ENCODE measurements at places on chromosomes 13 and 19. TPM values are rescaled to one million over a fixed set of nuclear protein-coding genes. Genes with fewer than 3 reads are reported as not detected.
A peak's percentile ranks its signal among the peaks of the same experiment; 100 is the strongest.

The SHD gene
- not detected for total RNA-seq

The IL4I1 gene
- total RNA-seq: 2.3 TPM

The DHX34 gene
- 13.2 TPM for total RNA-seq

The ADAT3 gene
- 6.1 TPM for total RNA-seq

The C19orf81 gene
- not detected for total RNA-seq

The ZNF763 gene
- 0.87 TPM for total RNA-seq

The APBA3 gene
- total RNA-seq: 12.1 TPM

The DUXA gene
- not detected for total RNA-seq

The KLK2 gene
- total RNA-seq: not detected

DNA sequence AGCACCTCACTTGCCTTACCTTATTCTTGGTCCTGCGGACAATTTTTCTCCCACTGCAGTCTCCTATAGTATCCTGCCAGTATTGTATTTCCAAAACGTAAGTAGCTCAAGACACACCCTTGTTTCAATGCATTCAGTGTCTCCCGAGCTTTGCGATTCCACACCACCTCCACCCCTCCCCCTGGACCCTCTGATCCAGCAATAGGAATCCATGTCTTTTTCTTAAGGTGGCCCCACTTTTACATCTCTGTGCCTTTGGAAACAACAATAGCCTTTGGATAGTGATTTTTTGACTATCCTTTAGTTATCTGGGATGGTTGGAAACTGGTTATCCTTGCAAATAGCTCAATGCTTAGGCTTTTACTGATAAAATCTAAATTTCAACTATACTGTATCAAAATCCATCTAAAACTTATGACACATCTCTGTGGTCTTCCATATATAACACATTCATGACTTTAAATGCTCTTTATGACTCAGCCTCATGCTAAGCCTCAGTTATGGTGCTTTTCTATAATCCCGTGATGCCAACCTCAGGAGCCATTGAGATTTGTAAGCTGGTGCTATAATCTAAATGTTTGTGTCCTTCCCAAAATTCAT, 27.1 kb downstream of the FAM216B start:
- no peak for DNase-seq

DNA sequence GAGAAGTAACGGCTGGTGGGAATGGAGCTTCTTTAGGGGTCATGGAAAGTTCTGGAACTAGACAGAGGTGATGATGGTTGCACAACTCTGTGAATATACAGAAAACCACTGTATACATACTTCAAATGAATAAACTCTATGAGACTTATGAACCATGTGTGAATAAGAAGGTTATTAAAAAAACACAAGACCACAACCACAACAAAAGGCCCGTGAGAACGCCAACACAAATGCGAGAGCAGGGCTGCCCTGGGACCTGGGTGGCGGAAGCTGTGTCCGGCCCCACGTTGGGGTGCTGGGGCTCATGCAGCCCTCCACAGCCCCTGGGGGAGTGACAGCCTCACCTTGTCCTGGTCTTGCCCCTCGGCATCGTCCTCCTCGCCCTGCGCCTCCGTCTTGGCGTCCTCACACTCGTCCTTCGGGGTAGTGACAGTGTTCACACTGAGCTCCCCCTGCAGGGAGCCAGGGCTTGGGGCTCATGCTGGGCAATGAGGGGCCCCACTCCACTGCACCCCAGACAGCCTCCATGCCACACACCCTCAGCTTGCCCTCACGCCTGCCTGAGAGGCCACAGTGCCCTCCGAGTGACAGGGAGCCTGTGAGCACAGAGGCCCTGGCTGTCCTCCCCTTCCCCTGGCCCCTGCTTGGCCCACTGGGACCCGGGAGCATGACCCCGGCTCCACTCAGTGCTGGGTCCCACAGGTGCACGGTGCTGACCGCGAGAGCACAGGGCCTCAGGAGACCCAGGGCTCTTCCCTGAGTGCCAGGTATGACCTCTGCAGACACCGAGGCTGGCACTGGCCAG, 16.0 kb downstream of the IZUMO4 start:
- no peak for DNase-seq

DNA sequence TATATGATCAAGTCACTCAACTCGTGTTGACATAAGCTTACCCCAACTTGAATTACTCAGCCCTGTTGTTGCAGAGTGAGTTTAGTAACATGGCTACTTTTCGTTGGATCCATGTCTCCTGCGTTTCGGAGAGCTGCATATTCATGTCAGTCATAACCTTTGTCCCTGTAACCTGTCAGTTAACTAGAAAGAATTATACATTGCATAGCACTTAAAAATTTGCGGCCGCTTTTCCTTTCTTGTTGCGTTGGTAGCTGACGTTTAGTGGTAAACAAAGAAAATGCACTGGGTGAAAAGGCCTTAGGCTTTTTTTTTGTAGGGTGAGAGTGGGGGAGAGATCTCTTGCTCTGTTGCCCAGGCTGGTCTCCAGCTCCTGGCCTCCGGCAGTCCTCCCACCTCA, 14.2 kb downstream of the ZNF507 start:
- no peak for DNase-seq

GRCh38 chr19:32976223-32976805, 4.3 kb downstream of the FAAP24 start:
- no peak for DNase-seq

- DNase-seq: no peak
Measured at GRCh38 chr13:93882086-93882651, 597.3 kb downstream of the DCT start.

DNA sequence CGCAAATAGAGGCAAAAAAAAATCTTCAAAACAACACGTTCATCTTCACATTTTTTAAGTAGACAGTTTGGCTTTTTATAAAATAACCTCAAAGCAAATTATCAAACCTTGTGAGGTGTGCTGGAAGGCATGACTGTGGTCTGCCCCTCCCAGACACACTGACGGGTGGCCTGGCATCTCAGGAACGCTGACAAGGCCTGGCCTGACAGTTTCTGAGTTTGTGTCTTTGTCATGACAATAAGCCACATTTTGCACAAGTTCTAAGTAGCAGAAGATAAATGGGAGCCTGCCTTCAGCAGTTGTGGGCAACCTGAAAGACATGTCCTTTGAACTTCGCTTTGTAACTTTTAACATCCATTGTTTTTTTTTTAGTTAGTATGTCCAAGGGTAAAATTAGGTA, 38.5 kb downstream of the SOX21 start:
- DNase-seq: no peak

DNA sequence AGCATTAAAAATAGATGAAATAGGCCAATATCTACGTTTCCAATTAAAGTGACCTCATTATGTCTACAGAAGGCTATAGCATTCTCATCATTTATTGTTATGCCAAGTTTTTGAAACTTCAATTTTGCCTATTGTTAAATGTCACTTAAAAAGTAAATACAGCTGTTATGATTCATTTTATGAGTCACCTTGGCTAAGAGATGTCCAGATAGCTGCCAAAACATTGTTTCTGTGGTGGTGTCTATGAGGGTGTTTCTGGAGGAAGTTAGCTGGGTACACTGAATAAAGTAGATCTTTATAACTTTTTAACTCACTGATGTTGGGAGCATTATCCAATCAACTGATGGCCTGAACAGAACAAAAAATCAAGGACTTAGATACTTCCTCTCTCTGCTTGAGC, 1209.7 kb upstream of the PCDH9 start:
- DNase-seq: no peak

DNA sequence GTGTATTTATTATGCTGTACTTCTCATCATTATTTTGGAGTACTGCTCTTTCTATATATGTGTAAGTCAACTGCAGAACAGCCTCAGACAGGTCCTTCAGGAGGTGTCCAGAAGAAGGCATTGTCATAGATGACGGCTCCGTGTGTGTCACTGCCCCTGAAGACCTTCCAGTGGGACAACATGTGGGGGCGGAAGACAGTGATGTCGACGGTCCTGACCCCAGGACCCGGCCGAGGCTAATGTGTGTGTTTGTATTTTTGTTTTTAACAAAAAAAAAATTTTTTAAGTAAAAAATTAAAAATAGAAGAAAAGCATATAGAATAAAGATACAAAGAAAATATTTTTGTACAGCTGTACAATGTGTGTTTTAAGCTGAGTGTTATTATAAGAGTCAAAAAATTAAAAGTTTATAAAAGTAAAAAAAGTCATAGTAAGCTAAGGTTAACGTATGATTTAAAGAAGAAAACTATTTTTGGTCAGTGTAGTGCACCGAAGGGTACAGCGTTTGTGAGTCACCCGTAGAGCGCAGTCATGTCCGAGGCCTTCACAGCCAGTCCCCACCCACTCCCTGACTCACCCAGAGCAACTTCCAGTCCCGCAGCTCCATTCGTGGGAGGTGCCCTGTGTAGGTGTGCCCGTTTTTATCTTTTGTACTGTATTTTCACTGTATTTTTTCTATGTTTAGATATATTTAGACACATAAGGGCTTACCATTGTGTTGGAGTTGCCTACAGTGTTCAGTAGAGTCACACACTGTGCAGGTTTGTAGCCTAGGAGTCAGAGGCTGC, 42.2 kb upstream of the SPACA7 start:
- peak; percentile 53 for DNase-seq

- no peak for DNase-seq
Measured at GRCh38 chr13:34637138-34637537, 304.9 kb upstream of the NBEA start.

- no peak for DNase-seq
Measured at GRCh38 chr19:7729211-7729610, 2.7 kb downstream of the CLEC4G start.

DNA sequence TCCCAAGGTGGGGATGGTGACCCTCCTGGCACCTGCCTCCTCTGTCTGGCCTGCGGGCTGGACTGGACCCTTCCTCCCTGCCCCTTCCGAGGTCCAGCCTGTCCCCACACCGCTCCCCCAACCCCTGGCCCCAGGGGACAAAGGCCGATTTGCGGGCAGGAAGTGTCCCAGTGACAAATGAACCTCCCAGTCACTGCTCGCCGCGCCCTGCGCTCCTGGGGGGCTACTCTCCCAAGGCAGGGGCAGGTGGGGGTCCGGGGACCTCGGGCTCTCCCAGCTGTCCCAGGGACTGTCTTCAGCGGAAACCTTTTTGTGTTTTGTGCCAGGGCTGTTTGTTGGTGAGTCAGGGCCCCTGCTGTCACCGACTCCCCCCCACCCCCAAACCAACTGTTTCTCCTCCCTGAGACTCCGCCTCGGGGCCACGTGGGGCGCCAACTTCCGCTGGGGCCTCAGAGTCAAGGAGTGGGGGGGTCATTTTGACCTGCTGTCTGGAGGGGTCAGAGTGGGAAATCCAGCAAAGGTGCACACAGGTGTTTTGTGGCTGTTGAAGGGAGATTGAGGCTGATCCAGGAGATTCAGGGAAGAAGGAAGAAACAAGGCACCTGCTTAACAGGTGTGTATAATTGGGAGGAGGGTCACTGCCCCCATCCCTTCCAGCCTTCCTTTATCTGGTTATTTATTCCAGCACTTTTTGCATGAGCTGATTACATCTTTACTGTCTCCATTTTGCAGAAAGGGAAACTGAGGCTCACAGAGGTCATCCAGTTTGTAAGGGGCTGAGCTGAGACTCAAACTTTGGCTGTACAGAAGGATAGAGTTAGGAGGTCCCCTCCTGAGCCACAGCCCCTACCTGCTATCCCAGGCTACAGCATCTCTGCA, 831 bp downstream of the PGPEP1 start:
- peak; percentile 91 for DNase-seq

- DNase-seq: no peak
Measured at GRCh38 chr19:43353606-43354304, at the start of gene CD177. Gene CD177, plus strand, starts transcription at chr19:43353686. Its CDS starts 29 bp downstream, at chr19:43353715.

- DNase-seq: no peak
Measured at GRCh38 chr19:38661996-38662395, 14.5 kb downstream of the ACTN4 start.

DNA sequence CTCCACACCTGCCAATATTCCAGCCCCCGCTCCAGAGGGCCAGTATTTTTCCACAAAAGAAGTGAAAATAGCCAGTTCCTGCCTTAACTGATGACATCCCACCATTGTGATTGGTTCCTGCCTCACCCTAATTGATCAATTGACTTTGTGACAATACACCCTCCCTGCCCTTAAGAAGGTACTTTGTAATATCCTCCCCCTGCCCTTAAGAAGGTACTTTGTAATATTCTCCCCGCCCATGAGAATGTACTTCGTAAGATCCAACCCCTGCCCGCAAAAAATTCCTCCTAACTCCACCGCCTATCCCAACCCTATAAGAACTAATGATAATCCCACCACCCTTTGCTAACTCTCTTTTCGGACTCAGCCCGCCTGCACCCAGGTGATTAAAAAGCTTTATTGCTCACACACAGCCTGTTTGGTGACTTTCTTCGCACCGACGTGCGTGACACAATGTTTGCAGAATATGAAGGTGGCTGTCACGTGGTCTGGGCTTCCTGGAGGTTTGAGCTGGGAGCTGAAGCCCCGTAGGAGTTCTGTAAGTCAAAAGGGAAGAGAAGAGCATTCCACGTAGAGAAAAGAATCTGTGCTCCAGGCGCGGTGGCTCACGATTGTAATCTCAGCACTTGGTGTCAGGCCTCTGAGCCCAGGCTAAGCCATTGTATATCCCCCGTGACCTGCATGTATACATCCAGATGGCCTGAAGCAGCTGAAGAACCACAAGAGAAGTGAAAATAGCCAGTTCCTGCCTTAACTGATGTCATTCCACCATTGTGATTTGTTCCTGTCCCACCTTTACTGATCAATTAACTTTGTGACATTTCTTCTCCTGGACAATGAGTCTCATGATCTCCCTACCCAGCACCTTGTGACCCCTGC, 6.2 kb upstream of the FUT3 start:
- no peak for DNase-seq

DNA sequence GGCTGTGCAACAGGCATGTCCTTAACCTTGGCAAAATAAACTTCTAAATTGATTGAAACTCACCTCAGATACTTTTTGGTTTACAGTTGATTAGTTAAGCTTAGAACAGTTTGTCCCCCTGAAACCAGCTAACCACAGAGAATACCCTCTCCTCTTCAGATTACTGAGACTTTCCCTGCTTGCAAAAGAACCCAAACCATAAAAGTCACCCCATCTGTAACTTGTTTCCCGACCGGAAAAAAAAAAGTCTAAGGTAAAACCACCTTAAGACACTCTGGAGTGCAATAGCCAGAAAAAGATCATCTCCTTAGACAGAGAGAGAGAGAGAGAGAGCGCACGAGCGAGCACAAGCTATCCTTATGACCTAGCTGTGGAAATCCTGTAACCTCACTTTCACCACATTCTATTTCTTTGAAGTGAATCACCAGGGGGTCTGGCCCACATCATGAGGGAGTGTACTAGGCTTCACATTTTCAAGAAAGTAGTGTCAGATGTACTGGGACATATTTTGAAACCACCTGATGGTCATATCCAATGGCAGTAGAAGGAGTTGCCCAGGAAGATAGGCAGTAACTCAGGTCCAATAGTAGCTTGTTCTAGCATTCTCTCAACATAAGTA, 11.1 kb upstream of the GTF2F2 start:
- DNase-seq: no peak

Data from mesenteric fat pad (tissue), 1 donor.